NCI-H1092 treated with DMSO at 0.1 percent for 48 hours (cell line): ENCODE measurements at places on chromosomes 3 and 15.

- no peak for DNase-seq
These were observed 25.3 kb downstream of the PLD1 start for GRCh38 chr3:171784937-171785336.

DNA sequence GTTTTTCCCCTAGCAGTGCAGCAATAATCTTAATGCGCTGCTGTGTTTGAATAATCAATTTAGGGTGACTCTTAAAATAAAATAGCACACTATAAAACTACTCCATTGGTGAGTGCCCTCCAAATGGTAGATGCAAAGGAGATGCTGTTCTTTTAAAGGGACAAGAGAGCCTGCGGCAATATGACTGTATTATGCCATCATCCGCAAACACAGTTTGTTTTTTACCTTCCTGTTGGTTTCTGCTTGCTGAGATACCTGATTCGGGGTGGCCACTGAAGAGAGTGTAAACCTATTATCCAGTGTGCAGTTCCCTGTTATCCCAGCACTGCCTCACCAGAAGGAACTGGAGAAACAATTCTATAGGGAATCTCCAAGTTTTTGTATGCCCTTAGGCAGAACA, 523.1 kb upstream of the TGFBR2 start:
- DNase-seq, result no peak

- DNase-seq, result no peak
These were observed 59.7 kb downstream of the CCDC33 start for GRCh38 chr15:74295800-74296199.

DNA sequence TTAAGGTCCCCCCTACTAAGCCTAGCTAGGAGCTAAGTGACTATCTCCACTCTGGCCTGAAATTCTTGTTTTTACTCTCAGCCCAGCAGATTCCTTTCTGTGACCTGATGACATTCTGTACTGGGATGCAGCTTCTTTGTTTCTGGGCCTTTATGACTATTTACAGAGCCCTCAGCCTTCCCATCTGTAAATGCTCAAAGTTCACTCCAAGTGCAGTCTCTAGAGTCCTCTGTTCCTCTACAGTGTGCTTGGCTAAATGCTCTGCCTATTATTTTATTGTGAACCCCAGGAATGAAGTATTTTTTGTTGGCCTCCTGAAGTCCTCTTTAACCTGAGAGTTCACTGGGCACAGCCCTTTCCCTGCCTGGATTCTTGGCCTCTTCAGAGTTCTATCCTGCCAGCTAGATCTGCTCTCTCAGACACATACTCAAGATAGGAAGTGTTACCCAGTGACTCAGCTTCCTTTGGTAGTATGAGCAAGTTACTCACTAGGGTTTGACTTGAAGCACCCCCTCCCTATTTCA, 278.1 kb upstream of the P2RY1 start:
- DNase-seq, result no peak

- no peak for DNase-seq
These were observed 22.9 kb downstream of the MRAS start for GRCh38 chr3:138371070-138371965.

GRCh38 chr3:182252802-182253201, 540.5 kb upstream of the ATP11B start:
- no peak for DNase-seq

DNA sequence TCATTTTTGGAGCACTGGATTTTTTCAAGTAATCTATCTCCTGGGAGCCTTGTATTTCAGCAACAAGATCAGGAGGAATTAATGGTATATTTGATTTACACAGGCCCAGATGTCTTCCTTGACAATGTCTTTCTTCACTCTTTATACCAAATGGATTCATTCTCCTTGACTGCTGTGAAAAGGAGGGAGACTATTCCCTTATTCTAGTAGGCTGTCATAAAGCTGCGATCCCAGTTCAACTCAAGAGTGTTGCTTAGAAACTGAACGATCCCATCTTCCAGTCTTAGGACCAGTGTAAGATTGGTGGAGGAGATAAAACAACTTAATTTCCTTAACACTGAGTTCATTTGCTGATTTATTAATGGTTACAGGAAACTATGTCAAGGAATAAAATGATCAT, 119.4 kb upstream of the ROBO1 start:
- DNase-seq, result no peak

GRCh38 chr3:101998256-101998926, 149.1 kb downstream of the NFKBIZ start:
- no peak for DNase-seq

- no peak for DNase-seq
These were observed 46.1 kb downstream of the IL16 start for GRCh38 chr15:81242778-81243177.

DNA sequence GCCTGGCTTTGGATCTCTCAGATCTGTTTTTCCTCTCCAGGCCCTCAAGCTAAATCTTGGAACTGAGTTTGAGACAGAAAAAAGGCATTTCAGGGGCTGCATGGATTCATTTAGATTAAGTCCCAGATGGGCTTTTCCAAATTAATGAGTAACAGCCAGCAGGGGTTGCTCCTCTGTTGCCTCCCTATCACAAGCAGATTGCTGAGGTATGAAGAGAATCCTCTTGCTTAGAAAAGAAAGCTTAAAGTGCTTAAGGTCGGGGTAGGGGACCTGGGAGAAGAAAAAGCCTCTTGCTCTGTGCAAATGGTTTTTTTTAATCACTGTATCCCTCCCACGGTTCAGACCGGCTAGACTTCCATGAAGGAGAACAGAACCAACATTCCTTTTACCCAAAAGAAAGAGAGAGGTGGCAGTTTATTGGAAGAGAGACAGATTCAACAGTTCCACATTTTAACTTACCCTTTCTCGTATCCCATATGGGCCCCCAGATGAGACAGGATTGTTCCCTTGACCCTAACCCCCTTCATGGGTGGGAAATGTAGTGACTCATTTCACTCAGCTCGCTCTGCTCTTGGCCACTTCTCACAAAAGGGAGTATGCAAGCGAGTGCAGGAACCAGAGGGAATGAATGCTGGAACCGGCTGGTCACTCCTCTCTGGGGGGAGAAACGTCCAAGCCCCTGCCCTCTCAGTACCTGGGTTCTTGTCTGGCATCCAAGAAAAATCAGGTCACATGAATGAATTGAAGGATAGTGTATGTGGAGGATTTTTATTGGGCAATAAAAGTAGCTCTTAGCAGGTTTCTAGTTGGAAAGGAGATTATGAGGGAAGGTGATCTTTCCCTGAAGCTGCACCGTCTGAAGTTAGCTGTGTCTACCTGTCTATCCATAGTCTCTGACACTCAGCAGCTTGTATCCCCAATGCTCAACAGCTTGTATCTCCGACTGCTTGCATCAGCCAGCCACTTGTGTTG, 745.2 kb downstream of the SI start:
- DNase-seq, result no peak

- DNase-seq, result no peak
These were observed 265.4 kb downstream of the FAM43A start for GRCh38 chr3:194950906-194951628.

DNA sequence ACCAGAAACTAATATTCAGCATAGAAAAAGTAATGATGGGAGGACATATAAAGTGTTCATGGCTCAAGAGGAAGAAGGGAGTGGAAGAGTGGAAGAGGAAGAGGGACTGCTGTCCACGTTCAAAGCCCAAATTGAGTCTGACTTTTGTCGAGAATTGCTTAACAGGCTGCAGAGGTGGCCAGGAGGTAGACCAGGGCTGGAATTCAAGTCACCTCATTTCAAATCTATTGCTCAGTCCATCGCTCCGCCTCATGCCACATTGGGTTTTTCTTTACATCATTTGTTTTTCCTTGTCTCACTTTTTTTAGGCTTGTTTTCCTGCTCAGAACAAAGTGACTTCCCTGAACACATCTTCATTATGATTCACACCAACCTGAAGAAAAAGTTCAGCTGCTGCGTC, 97.0 kb downstream of the RPL39L start:
- DNase-seq, result no peak

DNA sequence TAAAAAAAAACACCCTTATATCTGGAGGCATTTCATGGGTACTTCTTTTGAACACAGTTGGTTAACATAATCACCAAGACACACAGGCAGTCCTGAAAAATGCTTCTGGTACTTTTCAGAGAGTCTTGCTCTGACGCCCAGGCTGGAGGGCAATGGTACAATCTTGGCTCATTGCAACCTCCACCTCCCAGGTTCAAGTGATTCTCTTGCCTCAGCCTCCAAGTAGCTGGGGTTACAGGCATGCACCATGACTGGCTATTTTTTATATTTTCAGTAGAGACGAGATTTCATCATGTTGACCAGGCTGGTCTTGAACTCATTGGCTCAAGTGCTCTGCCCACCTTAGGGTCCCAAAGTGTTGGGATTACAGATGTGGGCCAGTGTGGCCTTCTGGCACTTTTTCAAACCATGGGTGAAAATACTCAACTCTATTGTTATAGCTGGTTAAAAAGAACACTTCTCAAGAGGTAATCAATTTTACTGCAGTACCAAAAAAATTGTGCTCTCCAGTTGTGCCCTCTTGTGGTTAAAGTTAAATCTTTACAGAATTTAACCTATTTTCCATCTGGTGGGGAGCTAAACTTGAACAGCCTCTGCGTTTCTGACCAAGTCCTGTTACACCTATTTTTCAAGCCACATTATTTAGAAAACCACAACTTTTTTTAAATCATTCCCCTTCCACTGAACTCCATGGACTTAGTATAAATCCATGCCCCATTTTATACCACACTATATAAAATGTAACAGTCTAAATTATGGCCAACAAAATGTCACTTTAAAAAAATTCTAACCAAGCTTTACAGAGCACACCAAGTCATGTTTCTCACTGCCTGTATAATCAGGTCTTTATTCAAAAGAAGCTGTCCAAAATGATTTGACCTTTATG, 1.2 kb upstream of the SNAPC5 start:
- no peak for DNase-seq

DNA sequence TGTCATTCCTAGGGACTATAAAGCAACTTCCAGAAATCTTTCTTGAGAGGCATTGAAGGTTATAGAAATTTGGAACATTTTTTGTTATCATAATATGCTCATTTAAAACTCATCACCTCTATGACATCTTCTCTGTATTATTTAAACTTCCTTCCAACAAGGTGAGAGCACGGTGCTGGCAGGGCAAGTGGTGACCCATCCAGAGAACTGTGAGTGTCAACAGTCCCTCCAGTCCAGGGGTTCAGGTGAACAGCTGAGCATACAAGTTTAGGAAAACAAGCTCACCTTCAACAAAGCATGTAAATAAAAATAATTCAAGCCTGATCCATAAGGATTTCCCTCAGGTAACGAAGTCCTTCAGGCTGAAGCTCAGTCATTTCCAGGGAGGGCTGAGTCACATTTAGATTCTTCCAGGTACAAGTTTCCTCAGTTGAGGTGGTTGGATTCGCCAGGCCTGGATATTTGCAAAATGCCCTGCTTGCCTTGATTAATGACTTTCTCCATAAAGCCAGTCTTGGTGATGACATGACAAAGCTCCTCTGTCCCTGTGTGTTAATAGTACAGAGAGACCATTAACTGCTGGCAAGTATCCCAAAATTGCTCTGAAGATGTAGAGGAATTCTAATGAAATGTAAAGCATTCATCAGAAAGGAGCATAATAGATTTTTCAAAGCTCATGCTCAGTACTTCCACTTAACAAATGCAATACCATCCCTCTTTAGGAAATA, 263.6 kb upstream of the GADL1 start:
- no peak for DNase-seq

GRCh38 chr3:42264399-42265058, 1.5 kb downstream of the CCK start:
- peak; percentile 6 for DNase-seq

GRCh38 chr15:100252359-100252758, 89.4 kb downstream of the ADAMTS17 start:
- DNase-seq, result no peak

DNA sequence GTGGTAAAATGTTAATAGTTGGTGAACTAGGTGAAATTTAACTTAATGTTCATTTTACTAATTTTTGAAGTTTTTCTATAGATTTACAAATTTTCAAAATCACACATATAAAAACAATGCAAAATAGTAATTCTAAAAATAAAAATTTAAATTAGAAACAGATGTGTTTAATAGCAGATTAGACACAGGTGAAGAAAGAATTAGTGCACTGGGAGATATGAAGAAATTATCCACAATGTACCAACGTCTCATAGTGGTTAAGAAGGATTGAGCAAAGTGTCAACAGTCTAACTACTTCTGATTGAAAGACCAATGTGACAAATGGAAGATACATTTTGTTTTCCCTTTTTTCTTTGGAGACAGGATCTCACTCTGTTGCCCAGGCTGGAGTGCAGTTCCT, 26.5 kb downstream of the SPG11 start:
- no peak for DNase-seq

GRCh38 chr15:71473751-71474150, 336.6 kb upstream of the NR2E3 start:
- no peak for DNase-seq

- DNase-seq, result no peak
These were observed 400.4 kb downstream of the LPP start for GRCh38 chr3:188554404-188554803.
